ENCODE measurements at places on chromosomes 7 and 10.

DNA sequence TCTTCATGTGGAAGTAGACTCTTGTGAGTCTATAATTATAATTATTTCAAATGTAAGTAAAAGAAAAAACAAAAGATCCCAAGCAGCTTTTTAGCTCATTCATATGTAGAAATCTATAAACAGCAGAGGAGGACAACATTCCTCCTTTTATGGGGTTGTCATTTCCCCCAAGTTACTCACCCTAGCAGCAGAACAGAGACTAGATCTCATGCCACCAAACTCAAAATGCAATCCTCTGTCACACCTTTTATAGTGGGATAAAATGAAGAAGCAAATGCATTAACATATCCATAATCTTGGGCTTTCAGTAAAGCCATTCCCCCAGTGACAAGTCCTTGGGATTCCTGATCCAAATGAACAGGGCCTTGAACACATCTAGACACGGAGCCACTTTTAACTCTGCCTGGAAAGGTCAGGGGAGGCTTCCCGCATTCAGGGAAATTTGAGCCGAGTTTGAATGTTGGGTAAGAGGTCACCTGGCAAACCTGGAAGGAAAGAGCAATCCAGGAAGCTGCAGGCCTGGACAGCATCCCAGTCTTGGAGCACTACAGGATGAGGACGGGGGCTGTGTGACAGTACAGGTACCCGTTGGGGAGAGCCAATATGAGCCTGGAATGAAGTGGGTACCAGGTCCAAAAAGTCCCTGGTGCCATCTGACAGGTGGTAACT is 76.4 kb downstream of the DOCK4 start:
- DNase-seq, result no peak

GRCh38 chr10:89466599-89467035 is 52.2 kb downstream of the IFIT5 start:
- no peak for DNase-seq

DNA sequence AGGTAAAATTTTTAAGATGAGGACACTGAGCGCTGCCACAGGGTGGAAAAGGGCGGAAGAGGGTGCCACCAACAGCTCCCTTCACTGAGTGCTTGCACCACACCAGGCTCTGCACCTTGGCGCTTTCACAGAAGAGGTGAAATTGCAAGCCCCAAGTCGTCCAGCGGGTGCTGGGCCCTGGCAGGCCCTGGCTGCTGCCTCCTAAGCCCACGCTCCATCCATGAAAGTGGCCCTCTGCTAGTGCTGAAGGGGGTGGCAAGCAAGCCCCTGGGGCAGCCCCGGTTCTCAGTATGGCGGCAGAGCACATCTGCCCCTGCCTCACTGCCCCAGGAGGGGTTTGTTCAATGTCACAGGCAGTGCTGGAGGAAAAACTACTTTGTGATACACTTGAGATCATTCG is 95.1 kb downstream of the SLIT1 start:
- no peak for DNase-seq

- DNase-seq, result no peak
These were observed 38.2 kb downstream of the ABCB5 start for GRCh38 chr7:20653636-20654035.

DNA sequence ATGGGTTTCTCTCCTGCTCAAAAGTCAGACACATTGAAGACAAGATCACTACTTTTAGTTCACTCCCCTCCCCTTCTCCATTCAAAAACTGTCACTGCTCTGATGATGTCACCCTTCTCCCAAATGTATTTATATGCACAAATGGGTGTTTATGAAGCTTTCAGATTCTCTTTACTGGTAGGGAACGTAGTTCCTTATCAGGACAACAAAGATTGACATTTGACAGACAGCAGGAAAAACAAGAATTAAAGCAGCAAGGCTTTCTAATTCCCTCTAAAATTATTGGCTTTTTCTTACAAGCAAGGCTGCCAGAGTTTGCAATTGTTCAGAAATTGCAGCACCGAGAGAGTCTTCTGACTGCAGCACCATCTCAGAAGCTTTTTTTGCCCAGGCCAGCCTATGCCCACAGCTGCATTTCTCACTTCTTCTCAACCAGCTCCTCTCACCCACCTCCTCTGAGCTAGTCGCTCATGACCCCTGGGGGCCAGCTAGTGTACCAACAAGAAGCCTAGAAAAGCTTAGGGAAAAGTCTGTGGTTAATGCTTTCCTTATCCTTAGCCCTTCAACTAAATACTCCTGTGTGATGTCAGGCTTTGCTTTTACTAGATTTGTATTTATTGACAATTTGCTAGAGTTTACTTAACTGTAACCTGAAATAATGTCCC is 265.1 kb downstream of the HTR7 start:
- DNase-seq, result no peak
